ENCODE measurements at places on chromosomes 2 and 18. TPM values are rescaled to one million over a fixed set of nuclear protein-coding genes. Genes with fewer than 3 reads are reported as not detected.

The TMEM17 gene
- total RNA-seq: 1.3 TPM

- no peak for DNase-seq
Measured at GRCh38 chr2:192591617-192592016, 396.9 kb upstream of the TMEFF2 start.

- DNase-seq: no peak
Measured at GRCh38 chr2:150339951-150340350, 147.5 kb downstream of the RND3 start.

- DNase-seq: no peak
Measured at GRCh38 chr2:152452256-152452973, 117.4 kb downstream of the FMNL2 start.

DNA sequence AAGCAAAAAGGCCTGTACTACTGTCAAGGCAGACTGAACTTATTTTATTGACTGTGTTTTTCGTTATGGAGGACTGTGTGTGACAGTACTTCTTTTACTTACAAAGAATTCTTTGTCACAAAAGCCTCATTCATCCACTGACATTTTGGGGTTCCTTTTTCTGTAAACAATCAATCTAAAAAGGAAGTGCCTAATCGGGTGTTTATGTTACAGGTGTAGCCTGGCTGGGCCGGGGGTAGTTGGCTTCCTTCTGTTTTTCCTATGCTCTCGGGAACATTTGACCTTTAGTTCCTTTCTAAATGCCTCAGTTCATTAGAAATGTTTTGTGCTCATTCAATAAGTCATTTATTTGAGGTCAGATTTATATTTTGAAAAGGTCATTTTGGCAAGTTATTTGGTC is 8.3 kb downstream of the ZCCHC2 start:
- no peak for DNase-seq

- no peak for DNase-seq
Measured at GRCh38 chr2:145190031-145190703, 670.2 kb upstream of the ZEB2 start.

The CD28 gene
- total RNA-seq: 2.9 TPM

The TEKT4 gene
- not detected for total RNA-seq

- DNase-seq: peak; percentile 90
Measured at GRCh38 chr2:24084386-24085199, at the start of gene TP53I3. TSS of gene TP53I3 (minus strand) at chr2:24084834. CDS start at chr2:24084326, 508 bp downstream.

Data from left cardiac atrium (tissue), 4 donors.